ENCODE measurements at places on chromosomes 3 and 15. TPM values are rescaled to one million over a fixed set of nuclear protein-coding genes. Genes with fewer than 3 reads are reported as not detected.

GRCh38 chr3:9501226-9501625 lies 52.4 kb downstream of the LHFPL4 start:
- H3K36me3 ChIP-seq = no peaks in the 10 kb centered on the region
- DNase-seq = no peak
- H3K27ac ChIP-seq = no peak overlapping the region
- no peaks in the 10 kb centered on the region for H3K4me1 ChIP-seq

DNA sequence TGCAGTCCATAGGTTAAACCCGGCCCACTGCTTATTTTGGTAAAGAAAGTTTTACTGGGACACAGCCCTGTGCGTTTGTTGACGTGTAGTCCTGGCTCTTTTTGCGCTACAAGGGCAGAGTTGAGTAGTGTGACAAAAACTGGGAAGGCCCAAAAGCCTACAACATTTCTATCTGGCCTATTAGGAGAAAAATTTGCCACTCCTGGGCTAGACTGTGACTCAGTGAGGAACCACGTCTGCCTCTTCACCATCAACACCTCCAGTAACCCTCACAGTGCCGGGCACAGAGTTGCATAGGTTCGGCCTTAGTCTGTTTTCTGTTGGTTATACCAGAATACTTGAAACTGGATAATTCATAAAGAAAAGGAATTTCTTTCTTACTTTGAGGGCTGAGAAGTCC lies 110.3 kb downstream of the TOP2B start:
- no peak for DNase-seq
- H3K4me3 ChIP-seq = no peak overlapping the region
- no peaks in the 10 kb centered on the region for H3K4me1 ChIP-seq
- no peaks in the 10 kb centered on the region for H3K27me3 ChIP-seq
- no peaks in the 10 kb centered on the region for H3K36me3 ChIP-seq
- H3K27ac ChIP-seq = no peak overlapping the region

GRCh38 chr15:54660356-54660755 lies 536.4 kb downstream of the RSL24D1 start:
- no peaks in the 10 kb centered on the region for H3K4me1 ChIP-seq
- H3K36me3 ChIP-seq = no peaks in the 10 kb centered on the region
- H3K27ac ChIP-seq = no peak overlapping the region
- H3K27me3 ChIP-seq = no peaks in the 10 kb centered on the region

DNA sequence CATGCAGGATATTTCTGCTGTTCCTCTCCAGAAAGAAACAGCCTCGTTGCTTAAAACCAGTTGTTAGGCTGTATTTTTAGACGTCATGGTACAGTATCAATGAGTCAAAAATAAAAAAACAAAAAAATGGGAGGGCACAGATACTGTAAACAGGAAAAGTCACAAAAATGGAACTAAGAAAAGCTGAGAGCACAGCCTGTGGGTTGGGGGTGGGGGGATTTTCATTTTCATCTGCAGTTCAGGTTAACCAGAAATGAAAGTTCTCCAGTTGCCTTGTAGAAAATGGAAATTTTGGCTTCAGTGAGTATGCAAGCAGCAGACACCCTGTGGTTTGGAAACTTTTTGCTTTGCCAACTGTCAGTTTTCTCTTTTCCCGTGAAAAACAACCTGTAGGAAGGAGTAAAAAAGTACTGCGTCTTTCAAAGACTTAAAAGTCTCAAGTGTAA lies 59.0 kb downstream of the FRMD4B start:
- H3K36me3 ChIP-seq = no peaks in the 10 kb centered on the region
- no peaks in the 10 kb centered on the region for H3K27me3 ChIP-seq
- H3K27ac ChIP-seq = peak overlapping the region; percentile 79
- peaks cover 39% of the 10 kb centered on the region for H3K4me1 ChIP-seq
- peak overlapping the region; percentile 45 for H3K4me3 ChIP-seq

DNA sequence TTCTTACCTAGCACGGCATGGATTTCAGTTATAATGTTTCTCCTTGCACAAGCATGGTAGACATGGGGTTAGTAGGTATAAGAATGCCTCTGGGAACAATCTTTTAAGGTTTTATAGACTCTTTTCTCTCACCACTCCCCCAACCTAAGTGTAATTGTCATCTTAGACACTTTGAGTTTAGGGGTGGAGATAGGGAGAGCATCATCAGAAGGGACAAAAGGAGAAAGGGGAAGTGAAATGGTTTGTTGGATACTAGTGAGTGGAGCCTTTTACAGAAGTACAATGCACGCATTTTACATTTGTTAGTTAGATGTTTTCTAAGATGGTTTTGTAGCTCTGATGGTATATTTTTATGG lies 189.2 kb downstream of the TP63 start:
- H3K27ac ChIP-seq = no peak overlapping the region
- no peak for DNase-seq
- H3K27me3 ChIP-seq = no peaks in the 10 kb centered on the region
- H3K36me3 ChIP-seq = no peaks in the 10 kb centered on the region
- H3K4me1 ChIP-seq = no peaks in the 10 kb centered on the region

DNA sequence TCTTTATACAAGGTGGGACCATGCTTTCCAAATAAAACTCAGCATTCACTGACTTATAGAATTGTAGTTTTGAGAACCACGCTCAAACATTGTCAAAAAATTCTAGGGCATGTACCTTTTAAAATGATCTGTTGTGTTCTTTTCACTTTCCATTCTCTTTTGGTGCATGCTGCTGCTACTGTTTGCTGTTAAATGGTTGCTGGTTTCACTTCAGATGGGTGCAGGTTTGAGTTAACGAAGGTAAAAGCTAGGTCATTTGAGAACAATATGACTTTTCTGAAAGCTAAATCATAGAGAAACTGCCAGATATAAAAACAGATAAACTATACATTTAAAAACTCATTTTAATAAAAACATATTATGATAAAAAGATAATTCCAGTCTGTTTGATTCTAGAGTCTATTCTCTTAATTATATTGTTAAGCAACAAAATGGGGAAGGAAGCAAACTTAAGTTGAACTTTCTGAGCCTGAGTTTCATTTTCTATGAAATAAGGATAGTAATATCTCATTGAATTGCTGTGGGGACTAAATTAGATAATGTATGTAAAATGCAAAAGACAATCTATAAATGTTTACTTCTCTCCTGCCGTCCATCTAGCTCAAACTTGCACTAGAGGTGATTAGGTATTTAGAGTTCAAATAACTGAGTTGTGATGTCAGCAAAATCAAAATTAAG lies 82.4 kb downstream of the OXSM start:
- H3K27me3 ChIP-seq = no peaks in the 10 kb centered on the region
- no peak overlapping the region for H3K27ac ChIP-seq
- H3K4me1 ChIP-seq = peaks cover 5% of the 10 kb centered on the region
- H3K36me3 ChIP-seq = no peaks in the 10 kb centered on the region
- H3K4me3 ChIP-seq = no peak overlapping the region

DNA sequence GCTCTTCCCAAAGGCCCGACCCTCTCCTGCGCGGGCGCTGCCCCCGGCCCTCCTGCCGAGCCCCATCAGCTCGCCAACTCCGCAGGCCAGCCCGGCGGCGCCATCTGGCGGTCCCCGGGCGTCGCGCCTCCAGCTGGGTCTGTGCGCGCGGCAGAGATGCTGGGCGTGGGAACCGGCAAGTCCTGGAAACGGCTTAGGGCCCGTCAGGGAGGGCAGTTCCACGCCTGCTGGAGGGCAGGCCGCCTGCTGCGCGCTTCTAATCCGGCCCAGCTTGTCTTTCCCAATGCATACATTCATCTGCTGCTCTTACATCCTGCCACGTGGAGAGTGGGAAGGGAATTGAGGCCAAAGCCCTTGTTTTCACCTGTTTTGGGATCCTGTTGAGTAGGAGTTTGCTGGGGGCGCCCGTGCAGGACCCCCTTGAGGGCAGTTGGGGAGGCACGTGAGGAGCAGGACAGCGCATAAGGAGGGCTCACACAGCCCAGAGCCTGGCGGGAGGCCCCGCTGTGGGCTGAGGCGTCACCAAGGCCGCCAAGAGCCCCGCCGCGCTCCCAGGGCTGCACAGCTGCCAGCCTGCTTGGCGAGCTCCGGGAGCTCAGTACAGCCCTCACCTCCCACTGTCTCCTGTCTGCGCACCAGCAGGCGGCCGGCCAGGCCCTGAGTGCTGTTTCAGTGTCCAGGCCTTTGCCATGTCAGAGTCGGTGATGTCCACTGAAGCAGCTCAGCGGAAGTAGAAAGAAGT lies 165.6 kb downstream of the NSMCE3 start:
- H3K27ac ChIP-seq = no peak overlapping the region
- no peaks in the 10 kb centered on the region for H3K36me3 ChIP-seq
- H3K27me3 ChIP-seq = no peaks in the 10 kb centered on the region
- H3K4me1 ChIP-seq = no peaks in the 10 kb centered on the region

The AMIGO3 gene
- not detected for total RNA-seq

The CYP1A1 gene
- 2.9 TPM for total RNA-seq

The PLD1 gene
- 0.50 TPM for total RNA-seq

The C2CD4A gene
- total RNA-seq = not detected

Data from activated CD4-positive, alpha-beta T cell treated with anti-CD3 and anti-CD28 coated beads, Interleukin-2, amount 10 ng/mL, durations not matched to agents 7 days and 5 days (primary cell).